ENCODE measurements at places on chromosomes 5 and 9.

DNA sequence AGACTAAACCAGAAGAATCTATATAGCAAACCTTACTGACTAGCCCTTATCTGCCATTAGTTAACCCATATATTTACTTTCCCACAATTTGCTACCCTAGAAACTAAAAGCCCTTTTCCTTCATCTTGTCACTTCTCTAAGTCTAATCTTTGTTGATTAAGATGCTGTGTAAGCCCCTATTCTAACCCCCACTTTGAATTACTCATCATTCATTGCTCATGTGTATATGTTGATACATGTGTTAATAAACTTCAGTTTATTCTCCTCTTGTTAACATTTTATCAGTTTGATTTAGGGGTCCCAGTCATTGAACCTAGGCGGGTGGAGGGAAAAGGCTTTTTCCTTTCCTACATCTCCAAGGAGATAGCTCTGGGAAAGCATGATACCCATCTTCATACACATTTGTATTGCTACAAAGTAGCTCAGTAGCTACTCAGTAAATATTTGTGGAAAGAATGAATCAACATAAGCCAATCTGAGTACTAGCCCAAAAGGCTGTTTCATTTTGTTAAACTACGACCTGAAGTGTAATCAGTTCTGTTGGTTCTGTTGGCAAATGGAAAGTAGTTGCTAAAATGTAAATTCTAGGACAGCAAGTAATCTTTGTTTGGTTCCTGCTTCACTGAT is 35.1 kb upstream of the NDFIP1 start:
- DNase-seq: no peak

DNA sequence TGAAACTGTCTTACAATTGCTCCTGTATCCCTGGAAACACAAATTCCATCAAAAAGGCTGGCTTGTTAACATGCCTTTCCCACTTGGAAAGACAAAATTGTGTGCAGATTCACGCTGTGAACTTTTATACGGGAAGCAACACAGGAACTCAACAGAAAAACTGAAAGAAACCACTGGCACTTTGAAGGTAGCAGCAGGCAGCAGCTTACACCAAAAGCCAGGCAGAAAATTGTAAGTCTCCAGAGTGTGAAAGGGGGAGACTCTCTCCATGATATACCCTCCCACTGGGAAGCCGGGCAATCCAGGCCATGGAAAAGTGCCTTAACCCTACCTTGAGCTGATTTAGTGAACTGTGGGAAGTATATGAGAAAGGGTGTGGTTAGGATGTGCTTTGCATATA is 943.7 kb downstream of the CDH18 start:
- DNase-seq: no peak

DNA sequence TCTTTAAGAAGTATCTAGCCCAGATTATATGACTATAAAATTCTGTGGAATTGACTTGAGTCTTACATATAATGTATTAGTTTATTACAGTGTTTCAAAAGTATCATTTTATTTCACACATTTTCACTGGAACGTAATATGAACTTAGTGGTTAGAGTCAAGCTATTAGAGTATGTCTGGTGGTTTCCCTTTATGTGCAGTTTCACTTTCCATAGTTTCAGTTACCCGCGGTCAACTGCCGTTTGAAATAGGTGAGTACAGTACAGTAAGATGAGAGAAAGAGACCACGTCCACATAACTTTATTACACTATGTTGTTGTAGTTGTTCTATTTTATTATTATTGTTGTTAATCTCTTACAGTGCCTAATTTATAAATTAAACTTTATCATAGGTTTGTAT is 50.5 kb downstream of the COMMD10 start:
- DNase-seq: no peak

DNA sequence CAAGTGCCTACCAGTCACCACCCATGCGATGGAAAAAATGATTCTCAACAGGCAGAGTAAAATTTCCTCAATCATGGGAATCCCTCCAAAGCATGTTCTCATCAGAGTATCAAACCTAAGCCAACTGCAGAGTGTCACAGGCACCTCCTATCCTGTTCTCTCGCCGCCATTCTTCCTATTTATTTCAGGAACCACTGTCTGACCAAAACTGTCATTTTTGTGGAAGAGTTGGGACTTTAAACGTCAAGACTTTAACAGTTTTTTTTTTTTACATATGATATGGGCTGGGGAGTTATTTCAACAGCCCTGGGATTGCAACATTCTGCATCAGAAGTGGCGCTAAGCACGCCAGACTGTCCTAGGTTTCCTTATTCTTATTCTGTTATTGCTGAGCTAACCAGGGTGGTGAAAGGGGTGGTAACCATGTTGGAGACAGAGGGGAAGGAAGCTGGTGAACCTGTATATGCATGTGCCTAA is 29.5 kb downstream of the PFDN1 start:
- DNase-seq: no peak

DNA sequence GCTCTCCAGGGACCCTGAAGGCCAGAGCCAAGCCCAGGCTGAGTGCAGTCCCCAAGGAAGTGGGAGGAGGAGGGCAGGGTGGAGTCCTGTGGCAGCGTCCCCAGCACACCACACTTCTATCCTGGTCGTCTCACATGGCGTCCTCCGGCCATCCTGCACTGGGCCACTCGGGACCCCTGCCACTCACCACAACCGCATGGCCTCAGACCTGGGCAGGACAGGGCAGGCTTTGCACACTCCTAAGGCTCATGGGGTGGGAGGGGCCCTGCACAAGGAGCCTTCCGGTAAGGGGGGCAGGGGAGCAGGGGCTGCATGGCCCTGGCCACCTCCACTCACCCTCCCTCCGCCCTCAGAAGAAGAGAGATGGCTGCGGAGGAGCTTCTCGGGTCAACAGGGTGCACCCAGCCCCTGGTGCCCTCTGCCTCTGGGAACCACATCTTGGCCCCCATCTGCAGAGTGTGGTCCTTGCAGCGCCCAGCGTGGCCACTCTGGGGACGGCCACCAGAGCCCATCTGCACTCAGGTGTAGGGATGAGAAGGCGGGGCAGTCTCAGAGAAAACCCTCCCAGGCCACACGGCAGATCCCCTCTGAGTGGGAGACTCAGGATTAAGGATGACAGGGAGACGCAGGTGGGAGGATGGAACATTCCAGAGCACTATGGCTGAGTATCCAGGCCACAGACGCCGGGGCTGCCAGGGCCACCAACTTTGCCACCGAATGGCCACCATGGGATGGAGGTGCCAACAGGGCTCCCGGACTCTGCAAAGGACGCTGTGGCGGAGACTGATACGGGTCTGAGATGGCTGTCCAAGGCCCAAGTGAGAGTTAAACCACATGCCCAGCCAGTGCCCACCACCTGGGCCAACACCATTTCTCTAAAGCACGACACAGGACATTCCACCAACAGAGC is 7.6 kb downstream of the TPPP start:
- no peak for DNase-seq
